ENCODE measurements at places on chromosomes 7 and 10. TPM values are rescaled to one million over a fixed set of nuclear protein-coding genes. Genes with fewer than 3 reads are reported as not detected.
A peak's percentile ranks its signal among the peaks of the same experiment; 100 is the strongest.

The GIMAP8 gene
- not detected for total RNA-seq

GRCh38 chr7:156833312-156833711, 59.7 kb downstream of the LMBR1 start:
- no peak for DNase-seq

DNA sequence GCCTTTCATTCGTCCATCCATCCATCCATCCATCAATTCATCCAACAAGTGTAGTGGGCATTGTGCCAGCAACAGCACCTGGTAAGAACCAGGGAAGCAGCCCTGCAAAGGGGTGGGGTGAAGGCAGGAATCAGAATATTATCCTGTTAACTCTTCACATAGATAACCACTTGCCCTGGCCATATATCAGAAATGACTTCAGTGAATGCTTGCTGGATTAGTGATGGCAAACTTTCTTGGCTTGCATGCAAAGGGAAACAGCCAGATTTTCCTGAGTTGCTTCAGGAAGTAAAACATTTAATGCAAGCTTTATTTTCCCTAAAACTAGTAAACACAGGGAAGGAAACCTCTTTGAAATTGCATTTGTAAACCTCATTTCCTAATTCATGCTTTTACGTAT, 743 bp downstream of the OR2A5 start:
- DNase-seq, result no peak

DNA sequence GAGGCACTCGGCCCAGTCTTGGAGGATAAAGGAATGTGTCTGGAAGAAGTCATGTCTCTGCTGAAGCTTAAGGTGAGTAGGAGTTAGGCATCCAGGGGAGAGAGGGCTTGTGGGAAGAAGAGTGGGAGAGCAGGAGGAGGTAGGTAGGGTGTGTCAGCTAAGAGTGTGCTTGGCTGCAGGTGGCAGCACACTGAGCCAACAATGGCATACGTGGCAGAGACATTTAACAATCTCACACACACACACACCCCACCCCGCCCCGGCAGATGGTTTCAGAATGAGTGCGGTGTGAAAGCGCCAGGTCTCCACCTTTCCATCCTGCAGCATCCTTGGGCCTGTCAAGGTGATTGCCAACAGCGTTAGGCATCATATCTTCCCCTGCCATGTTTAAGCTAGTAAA, 11.2 kb upstream of the ARPC1A start:
- DNase-seq, result peak; percentile 61

DNA sequence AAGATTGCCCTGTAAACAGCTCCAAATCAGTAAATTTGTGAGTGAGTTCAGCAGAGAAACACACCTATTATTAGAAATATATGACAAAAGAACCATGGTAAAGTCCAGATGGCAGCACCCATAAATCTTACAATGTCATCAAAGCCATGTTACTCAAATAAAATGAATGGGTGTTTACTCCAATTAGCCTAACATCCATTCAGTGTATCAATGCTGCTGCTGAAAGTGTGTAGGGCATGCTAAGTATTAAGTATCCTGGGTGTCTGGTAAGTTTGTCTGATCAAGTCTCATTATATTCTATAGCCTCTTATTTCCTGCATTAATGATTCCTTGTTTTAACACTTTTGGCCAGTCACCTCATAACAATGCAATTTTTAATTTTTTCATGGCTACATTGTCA, 185.5 kb upstream of the STEAP4 start:
- no peak for DNase-seq

- no peak for DNase-seq
These were observed 9.3 kb upstream of the PNPLA8 start for GRCh38 chr7:108535257-108535656.

DNA sequence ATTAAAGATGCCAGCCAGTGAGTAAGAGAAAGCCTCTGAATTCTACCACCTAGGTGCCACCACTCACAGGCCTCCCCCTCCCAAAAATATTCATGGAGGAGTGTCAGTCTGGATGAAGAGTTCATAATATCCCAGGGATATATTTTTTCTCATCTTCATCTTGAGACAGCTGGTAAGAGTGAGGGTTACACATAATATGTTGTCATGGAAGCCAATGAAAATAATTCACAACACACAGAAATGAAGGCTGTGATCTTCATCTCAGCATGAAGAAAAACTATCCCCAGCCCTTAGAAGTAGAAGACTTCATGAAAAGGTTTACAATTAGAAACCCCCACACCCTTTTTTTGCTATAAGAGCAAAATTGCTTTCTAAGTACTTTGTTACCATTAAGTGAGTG, 175.6 kb downstream of the DNAH11 start:
- no peak for DNase-seq

- DNase-seq, result no peak
These were observed 34.8 kb upstream of the DMBT1 start for GRCh38 chr10:122525788-122526187.

DNA sequence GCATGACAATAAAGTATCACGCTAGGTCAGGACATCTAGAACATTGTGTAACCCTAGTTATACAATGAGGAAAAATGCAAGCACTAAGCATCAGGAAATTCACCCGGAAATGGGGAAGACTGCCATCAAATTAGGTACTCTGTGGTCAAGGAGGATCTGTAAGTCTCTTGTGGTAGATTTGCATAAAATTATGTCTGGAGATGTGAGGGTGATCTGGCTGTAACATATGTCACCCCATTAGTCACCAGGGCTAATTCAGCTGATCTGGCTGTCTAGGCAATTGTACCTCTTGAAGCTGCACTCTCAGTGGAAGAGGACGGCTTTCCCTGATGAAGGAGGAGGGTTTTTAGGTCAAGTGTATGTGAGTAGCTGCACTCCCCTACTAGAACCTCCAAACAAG, 14.8 kb downstream of the AKR1D1 start:
- no peak for DNase-seq

GRCh38 chr7:8817448-8818036, 384.1 kb downstream of the NXPH1 start:
- DNase-seq, result no peak
